Smooth muscle cell of the coronary artery (primary cell): ENCODE measurements at places on chromosomes 16 and 17. TPM values are rescaled to one million over a fixed set of nuclear protein-coding genes. Genes with fewer than 3 reads are reported as not detected.

The NPIPB13 gene
- total RNA-seq, result 0.68 and 1.5 TPM in 2 replicates

The TRPV3 gene
- total RNA-seq, result 0.23 and 1.8 TPM in 2 replicates

The SPN gene
- under 0.01 TPM in 1 of 2 replicates, not detected in the other for total RNA-seq

The PIRT gene
- total RNA-seq, result not detected in 2 replicates

The CLEC16A gene
- total RNA-seq, result 15.9 and 33.8 TPM in 2 replicates

The PRM2 gene
- total RNA-seq, result not detected in 2 replicates

The TMEM101 gene
- total RNA-seq, result 68.7 and 110 TPM in 2 replicates

The CCR7 gene
- not detected in 2 replicates for total RNA-seq

The MMP28 gene
- total RNA-seq, result 0.60 TPM in 1 of 2 replicates, not detected in the other

The NXN gene
- total RNA-seq, result 2.2 and 5.9 TPM in 2 replicates

The KRTAP16-1 gene
- total RNA-seq, result not detected in 2 replicates

The GPRC5B gene
- 14.0 and 35.3 TPM in 2 replicates for total RNA-seq

The SRL gene
- total RNA-seq, result 0.12 TPM in 1 of 2 replicates, not detected in the other

The QPRT gene
- 5.3 and 14.7 TPM in 2 replicates for total RNA-seq

The ITGB3 gene
- 22.8 and 112 TPM in 2 replicates for total RNA-seq

The CIBAR2 gene
- 0.15 TPM in 1 of 2 replicates, not detected in the other for total RNA-seq

The SSTR5 gene
- total RNA-seq, result not detected in 2 replicates

The METTL23 gene
- total RNA-seq, result 8.3 and 16.2 TPM in 2 replicates

The WSCD1 gene
- 0.08 and 0.47 TPM in 2 replicates for total RNA-seq
